ENCODE measurements at places on chromosomes 13 and 19. TPM values are rescaled to one million over a fixed set of nuclear protein-coding genes. Genes with fewer than 3 reads are reported as not detected.

DNA sequence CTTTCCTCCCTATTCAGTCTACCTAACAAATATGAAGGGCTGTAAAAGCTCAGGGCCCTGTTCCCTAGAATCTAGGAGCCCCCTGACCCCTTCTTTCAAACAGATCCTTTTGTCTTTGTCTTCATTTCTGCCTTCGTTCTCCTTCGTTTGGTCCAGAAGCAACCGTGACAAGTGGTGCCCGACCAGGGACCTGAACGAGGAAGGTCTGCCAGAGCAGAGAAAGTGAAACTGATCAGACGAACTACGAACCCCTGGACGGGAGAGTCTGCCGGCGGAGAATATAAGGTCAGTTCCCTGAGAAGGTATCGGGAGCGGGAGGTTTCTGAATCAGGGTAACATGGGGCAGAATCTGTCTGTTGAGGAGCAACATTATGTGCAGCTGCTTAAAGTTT lies 751 bp downstream of the ERVK3-1 start:
- no peak for DNase-seq

DNA sequence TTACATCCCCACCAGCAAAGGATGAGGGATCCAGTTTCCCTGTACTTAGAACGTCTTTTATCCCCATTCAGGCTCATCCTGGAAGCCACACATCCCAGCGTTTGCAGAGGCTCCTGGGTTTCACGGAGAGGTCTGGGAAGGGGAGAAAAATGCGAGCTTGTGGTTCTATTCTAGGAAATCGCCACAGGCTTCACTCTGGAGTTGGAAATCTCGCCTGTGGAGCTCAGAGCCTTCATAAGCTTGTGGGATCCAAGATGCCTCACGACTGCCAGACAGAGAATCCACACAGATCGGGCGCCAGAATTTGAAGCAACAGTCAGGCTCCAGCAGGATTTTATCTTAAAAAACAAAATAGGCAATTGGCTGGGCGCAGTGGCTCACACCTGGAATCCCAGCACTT lies 157.9 kb downstream of the PTPRS start:
- DNase-seq, result no peak

GRCh38 chr19:444677-445210 lies 16.1 kb downstream of the SHC2 start:
- DNase-seq, result no peak

- no peak for DNase-seq
Measured at GRCh38 chr19:6362027-6362350, 658 bp downstream of the CLPP start.

GRCh38 chr19:5537870-5538269 lies 29.9 kb downstream of the TINCR start:
- no peak for DNase-seq

- no peak for DNase-seq
Measured at GRCh38 chr19:51712461-51713081, 11.2 kb downstream of the HAS1 start.

DNA sequence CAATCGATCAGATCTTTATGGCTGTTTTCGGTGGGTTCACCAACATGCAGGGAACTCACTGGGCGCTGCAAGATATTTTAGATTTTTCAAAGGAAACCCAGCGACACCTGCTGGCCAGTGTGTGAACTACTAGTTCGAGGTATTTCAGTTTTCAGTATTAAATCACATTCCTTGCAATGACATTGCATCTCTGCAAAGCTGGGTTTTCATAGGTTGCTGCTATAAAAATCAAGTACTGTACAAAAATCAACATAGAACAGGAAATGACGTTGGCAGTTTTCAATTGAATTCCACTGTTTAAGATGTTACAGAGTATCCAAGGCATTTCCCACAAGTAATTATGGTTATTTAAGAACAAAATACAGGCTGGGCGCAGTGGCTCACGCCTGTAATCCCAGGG lies 17.6 kb downstream of the LIG1 start:
- DNase-seq, result peak; percentile 71

GRCh38 chr13:89034015-89034414 lies 1362.8 kb downstream of the SLITRK5 start:
- no peak for DNase-seq

DNA sequence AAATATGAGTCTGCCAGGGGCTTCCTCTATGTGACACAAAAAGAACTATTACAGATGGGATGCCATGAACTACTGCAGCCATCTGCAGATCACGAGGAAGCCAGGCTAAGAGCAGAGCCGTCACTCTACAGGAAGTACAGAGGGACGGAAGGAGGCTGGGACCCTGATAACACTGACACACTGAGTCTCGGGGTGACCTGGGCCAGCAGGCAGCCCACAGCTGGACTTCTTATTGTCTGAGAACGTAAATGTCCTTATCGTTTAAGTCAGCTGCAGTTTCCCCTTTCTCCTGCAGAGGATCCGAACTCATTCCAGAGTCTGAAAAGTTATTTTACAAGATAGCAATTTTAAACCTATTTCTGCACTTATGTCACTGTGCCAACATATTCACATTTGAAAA lies 20.7 kb downstream of the PARP4 start:
- no peak for DNase-seq

DNA sequence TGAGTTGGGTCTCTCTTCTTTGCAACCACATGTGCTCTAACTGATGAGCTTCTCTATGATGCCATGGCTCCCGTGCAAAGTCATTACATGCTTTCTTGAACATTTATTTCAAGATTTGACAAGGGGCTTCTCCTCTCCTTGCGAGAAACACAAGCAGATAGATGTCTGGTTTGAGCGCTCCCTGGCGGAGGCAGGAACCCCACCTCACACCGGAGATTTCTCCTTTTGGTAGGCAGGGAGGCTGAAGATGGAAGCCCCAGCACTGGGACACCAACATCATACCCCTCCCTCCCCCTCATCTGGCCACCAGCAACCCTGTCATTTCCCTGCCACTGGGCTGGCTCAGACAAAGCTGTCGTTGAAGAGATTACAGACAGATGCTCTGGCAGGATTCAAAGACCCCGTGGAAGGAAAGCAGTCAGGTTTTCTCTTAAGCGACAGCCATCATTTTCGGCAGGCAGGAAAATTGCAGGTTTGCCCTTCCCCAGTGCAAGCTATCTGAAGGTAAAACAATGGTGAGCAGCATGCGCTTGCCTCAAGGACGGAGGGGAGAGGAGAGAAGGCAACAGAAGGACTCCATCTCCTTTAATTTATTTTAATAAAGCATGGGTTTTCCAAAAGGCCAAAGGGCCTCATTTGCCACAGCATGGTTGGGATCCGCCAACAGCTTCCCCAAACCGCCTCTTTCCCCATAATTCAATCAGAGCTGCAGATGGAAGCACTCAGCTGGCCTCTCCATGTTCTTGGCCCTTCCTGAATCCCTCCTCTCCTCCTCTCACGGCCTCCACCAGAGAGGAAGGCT lies 344.1 kb upstream of the TSHZ3 start:
- DNase-seq, result no peak

- DNase-seq, result no peak
Measured at GRCh38 chr19:792306-792885, 4.9 kb upstream of the PTBP1 start.

GRCh38 chr13:103471896-103472295 lies 405.7 kb upstream of the SLC10A2 start:
- DNase-seq, result no peak

DNA sequence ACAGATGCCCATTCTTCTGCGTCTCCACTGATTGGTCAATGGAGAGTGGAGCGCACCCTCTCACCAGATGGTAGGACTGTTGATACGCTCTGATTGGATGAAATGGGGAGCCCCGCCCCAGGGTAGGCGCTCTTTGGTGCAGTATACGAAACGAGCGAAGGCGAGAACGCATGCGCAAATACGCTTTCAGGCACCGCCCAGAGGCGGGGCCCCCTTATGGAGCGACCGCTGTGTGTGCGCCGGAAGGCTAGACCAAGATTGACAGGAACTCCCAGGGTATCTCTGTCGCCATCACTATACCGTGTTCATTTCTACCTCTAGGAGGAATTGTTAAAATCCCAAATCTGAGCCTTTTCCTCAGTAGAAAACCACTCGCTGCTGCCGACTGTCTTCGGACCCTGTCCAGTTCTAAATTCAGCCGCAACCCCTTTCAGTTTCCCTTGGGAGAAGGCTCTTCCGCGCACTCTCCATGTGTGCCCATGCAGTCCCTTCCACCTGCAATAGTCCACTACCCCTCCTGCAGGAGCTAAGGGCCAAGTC lies 720 bp upstream of the HNRNPL start:
- peak; percentile 98 for DNase-seq

DNA sequence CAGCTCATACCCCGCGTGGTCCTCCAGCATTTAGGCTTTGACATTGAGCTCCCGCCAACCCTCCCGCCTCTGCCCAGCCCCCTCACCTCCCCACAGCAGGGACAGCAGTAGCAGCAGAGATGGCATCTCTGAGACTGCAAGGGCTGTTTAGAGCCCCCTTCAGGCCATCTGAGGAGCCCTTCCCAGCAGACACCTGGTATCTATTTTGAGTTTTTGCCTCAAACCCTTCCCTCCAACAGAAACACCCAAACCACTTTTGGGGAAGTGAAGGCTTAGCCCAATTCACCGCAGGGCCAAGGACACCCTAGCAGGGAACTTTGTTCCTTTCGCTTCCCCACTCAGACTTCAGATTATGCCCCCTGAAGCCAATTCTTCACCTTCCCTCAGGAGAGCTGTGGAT lies 6.3 kb upstream of the ZNF175 start:
- no peak for DNase-seq

- no peak for DNase-seq
Measured at GRCh38 chr13:40192858-40193257, 473.6 kb downstream of the FOXO1 start.

DNA sequence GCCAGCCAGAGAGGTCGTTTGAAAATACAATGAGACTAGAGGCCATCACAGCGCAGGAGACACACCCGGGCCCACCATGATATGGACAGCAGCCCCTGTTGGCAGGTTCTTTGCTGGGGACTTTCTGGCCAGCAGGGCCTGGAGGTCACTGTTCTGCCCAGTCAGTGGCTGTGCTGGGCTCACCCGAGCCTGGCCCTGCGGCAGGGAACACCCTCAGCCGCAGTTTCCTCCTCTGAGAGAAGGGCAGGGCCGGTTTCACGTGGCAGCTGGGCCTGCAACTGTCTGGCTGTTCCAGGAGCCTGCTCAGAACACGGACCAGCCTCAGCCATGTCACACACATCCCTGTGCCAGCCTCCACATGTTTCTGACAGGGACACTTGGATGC lies 39.4 kb downstream of the ADPRHL1 start:
- no peak for DNase-seq

DNA sequence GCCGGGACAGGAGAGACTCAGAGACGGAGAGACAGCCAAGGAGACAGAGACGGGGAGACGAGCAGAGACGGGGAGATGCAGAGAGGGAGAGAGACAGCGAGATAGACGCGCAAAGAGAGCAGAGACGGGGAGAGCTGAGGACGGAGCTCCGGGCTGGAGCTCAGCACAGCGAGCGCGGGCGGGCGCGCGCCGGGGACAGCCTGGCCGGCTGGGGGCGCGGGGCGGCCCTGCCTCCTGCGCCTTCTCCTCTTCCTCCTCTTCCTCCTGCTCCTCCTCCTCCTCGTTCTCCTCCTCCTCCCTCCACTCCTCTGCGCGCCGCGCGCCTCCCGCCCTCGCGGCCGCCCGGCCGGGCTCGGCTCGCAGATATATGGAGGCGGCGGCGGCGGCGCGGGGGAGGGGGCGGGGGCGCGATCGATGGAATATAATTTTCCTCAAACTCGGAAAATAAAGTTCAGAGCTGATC lies at the start of gene ERFL:
Gene ERFL (minus strand): TSS at position 229 of the 463 bp plus-strand sequence. CDS start 15,530 bp downstream, outside the sequence.
- peak; percentile 38 for DNase-seq

GRCh38 chr13:110984381-110984780 lies 69.5 kb upstream of the ANKRD10 start:
- DNase-seq, result no peak

GRCh38 chr13:22285867-22286266 lies 615.0 kb downstream of the FGF9 start:
- DNase-seq, result no peak

GRCh38 chr19:8478598-8478997 lies 23.8 kb downstream of the PRAM1 start:
- no peak for DNase-seq

- DNase-seq, result no peak
Measured at GRCh38 chr19:34393629-34394028, 10.6 kb upstream of the PDCD2L start.

DNA sequence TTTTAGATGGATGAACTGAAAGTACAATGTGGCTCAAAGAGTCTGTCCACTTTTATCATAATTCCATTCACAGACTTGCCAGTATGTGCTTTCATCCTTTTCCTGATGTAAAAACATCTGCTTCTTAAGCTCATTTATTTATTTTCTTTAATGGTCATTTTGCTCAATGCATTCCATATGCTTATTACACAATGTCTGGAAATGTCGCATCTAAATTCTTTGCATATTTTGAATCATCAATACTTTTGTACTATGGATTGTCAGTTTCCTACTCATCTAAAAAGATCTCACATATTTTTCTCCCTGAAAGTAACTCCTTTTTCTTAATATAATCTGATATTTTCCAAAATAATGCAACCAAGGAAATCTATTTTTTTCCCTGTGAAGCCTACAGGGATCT lies 1315.8 kb downstream of the EFNB2 start:
- DNase-seq, result no peak

- DNase-seq, result no peak
Measured at GRCh38 chr19:48760504-48761205, 5.3 kb downstream of the FGF21 start.

CGB8 gene
- total RNA-seq, result not detected

CACNG6 gene
- total RNA-seq, result not detected

CD209 gene
- total RNA-seq, result not detected

CALR3 gene
- not detected for total RNA-seq

SEMA6B gene
- total RNA-seq, result 0.18 TPM

SLC25A42 gene
- total RNA-seq, result 11.1 TPM

ITGBL1 gene
- not detected for total RNA-seq

VSTM2B gene
- total RNA-seq, result not detected

MCEMP1 gene
- total RNA-seq, result not detected

FXYD3 gene
- total RNA-seq, result 0.63 TPM

Measured in activated T-cell treated with anti-CD3 and anti-CD28 coated beads, Interleukin-2, amount 50 U/mL, for 4 hours (primary cell).